ENCODE measurements at places on chromosomes 16 and 17.

GRCh38 chr17:19318611-19319010 lies 43.9 kb downstream of the B9D1 start:
- no peak for DNase-seq

DNA sequence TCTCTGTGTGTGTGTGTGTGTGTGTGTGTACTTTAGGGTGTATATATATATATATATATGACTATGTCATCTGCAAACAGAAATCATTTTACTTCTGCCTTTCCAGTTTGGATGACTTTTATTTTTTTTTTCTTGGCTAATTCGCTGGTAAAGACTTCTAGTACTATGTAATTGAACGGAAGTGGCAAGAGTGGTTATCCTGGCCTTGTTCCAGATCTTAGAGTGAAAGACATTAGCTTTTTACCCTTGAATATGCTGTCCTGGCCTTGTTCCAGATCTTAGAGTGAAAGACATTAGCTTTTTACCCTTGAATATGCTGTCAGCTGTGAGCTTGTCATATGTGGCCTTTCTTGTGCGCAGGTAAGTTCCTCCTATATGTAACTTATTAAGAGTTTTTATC lies 72.7 kb upstream of the MYOCD start:
- DNase-seq = no peak

DNA sequence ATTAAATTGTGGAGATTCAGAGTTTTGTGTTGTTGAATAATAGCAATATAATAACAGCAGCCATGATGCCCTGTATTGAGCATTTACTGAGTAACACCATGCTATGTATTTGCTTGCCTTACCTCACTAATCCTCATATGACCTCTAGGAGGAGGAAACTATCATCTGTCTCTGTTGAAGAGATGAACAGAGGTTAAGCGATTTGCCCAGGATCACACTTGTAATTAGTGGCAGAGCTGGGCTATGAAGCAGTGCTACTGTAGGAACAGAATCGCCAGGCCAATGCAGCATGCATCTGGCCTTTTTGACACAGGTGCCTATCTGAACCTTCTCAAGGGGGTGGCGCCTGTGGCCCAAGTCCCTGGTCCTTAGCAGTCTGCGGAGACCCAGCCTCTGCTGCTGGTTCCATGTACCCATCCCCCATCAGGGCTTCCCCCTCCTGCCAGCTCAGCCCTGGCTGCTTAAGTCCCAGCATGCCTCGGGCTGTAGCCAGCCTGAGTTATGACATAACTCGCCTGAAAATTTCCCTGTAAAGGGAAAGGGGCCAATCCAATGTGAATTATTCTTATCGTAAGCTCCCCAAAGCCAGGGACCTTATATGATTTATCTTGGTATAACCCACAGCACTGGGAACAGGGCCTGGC lies 50.4 kb upstream of the HS3ST2 start:
- DNase-seq = no peak

DNA sequence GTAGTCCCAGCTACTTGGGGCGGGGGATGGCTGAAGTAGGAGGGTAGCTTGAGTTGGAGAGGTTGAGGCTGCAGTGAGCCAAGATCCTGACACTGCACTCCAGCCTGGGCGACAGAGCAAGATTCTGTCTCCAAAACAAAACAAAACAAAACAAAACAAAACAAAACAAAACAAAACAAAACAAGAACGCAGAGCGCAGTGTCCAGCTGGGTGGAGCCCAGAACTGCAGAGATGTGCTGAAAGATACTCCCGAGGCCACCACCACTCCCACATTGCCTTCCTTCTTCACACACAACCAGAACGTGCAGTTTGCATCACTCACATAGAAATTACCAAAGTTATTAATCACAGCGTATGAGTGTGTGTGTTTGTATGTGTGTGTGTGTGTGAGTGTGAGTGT lies 222.9 kb upstream of the ASIC2 start:
- no peak for DNase-seq

GRCh38 chr16:4385066-4385788 lies 13.6 kb downstream of the VASN start:
- DNase-seq = no peak

GRCh38 chr16:20740007-20740883 lies 1.4 kb downstream of the THUMPD1 start:
- DNase-seq = no peak

- DNase-seq = no peak
Measured at GRCh38 chr17:21007646-21008045, 35.2 kb downstream of the USP22 start.

DNA sequence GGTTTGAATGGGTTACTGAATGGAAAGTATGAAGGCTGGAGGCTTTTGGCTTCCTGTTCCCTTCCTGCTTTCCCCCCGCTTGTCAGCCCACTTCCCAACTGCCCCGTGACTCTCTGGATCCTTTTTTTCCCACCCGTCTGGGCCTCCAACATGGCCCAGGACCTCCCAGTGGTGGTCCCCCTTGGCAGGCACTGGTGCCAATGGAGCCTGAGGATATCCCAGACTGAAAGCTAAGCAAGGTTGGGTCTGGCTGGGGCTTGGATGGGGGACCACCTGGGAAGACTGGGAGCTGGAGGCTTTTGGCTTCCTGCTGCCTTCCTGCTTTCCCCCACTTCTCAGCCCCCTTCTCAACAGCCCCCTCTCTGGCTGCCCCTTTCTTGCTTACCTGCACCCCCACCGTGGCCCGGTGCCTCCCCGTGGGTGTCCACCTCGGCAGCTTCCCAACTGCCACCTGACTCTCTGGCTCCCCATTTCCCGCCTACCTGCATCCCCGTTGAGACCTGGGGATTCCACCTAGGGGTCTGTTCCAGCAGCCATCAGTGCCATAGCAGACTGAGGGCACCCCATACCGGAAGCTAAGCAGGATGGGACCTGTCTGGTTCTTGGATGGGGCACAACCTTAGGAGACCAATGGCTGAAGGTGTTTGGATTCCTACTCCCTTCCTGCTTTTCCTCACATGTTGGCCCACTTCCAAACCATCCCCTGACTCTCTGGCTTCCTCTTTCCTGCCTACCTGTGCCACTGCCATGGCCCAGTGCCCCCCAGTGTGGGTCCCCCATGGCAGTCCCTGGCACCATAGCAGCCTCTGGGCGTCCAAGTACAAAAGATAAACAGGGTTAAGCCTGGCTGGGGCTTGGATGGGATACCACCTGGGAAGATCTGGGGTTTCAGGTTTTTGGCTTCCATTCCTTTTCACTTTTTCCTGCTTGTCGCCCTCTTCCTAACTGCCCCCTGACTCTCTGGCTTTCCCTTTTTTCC lies 2295.3 kb downstream of the TP53TG3F start:
- no peak for DNase-seq

GRCh38 chr16:51538707-51539498 lies 387.8 kb upstream of the SALL1 start:
- no peak for DNase-seq
